ENCODE measurements at places on chromosomes 1 and 21. TPM values are rescaled to one million over a fixed set of nuclear protein-coding genes. Genes with fewer than 3 reads are reported as not detected.

DNA sequence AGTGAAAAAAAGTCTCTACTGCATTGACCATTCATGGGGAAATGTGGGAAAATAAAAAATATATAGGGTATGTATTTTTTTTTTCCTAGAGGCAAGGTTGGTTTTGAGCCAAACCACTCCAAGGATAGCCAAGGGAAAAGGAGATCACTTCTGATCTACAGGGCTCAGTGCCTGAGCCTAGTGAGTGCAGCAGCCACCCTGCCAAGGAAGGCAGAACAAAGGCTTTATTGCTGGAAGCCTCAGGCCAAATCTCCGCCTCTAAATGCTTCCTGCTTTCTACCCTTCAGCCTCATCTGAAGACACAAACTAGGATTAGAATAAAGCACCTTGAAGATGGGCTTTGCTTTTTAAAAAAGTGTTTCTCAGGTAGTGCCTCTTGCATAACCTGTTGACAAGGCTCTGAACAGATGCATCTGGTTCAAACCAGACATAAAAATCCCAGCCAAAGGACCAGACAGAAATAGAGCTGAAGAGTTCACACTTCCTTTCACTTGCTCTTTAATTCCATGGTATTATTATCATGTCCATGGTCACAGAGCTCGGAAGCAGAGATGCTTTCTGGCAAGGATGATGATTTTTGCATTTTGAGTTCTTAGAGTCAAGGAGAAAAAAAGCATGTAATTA lies 10.5 kb downstream of the C1orf115 start:
- DNase-seq, result no peak

GRCh38 chr1:65992165-65992821 lies 199.6 kb downstream of the PDE4B start:
- no peak for DNase-seq

GRCh38 chr1:174671826-174672225 lies 224.1 kb downstream of the GPR52 start:
- no peak for DNase-seq

- no peak for DNase-seq
Measured at GRCh38 chr1:111281411-111281810, 9.2 kb upstream of the CHIA start.

GRCh38 chr1:228989992-228990827 lies 254.9 kb downstream of the RHOU start:
- no peak for DNase-seq

CLEC20A gene
- 2.9 TPM for total RNA-seq

RNU1-4 gene
- 4,195 TPM for total RNA-seq

Data from activated B cell treated with CpG ODN at 0.5 μM for 24 hours (primary cell).